ENCODE measurements at places on chromosomes 6 and 20. TPM values are rescaled to one million over a fixed set of nuclear protein-coding genes. Genes with fewer than 3 reads are reported as not detected.

- DNase-seq = no peak
Measured at GRCh38 chr6:163151212-163151611, 263.3 kb upstream of the QKI start.

DNA sequence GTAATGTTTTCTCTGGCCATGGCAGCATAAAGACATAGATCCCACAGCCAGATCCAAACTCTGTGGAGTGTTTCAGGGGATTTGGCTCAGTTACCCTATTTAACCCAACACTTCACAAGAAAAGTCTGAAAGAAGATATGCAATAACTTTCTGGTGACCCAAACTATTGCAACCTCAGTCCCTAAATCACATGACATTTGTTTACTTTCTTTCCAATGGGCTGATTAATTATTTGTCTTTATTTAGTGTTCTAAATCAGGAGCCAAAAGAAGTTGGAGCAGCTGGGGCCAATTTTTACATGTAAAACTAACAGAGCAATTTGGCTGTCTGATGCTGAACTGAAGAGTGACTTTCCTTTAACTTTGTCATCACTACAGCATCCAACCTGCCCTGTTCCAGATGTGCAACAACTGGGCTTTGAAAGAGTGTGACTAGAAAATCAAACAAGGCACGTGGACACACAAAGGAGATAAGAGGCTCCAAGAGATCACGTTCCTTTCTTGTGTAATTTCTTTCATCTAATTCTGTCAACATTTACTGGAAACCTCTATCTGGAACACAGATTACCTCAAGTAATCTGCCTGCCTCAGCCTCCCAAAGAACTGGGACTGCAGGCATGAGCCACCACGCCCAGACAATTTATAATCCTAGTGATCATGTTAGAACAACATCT, 90.8 kb downstream of the TRMT11 start:
- DNase-seq = no peak

- DNase-seq = no peak
Measured at GRCh38 chr6:119172824-119173223, 94.4 kb upstream of the FAM184A start.

- DNase-seq = no peak
Measured at GRCh38 chr6:145339089-145339488, 396.2 kb downstream of the EPM2A start.

CD40 gene
- total RNA-seq = 25.1 TPM

- DNase-seq = no peak
Measured at GRCh38 chr6:100457311-100457990, 7.3 kb downstream of the SIM1 start.

NHLRC1 gene
- 1.8 TPM for total RNA-seq

EPB41L2 gene
- 889 TPM for total RNA-seq

DNA sequence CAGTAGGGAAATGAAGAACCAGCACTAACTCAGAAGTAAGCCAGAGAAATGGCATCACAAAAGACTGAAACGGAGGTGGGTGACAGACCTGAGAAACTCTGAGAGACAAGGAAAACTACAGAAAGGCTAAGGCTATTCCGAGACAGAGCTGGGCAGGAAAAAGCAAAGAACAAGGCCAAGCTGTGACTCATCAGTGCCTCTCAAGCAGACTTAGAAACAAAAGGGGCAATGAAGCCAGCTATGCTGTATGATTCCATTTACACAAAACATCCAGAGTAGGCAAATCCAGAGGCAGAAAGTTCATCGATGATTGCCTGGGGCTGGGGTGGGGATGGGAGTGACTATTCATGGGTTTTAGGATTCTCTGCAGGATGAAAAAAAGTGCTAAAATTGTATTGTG, 50.0 kb downstream of the SLC23A2 start:
- no peak for DNase-seq

GRCh38 chr6:152636609-152637295, 410 bp downstream of the SYNE1 start:
- peak; percentile 63 for DNase-seq

TREML1 gene
- 2.1 TPM for total RNA-seq

- DNase-seq = no peak
Measured at GRCh38 chr6:37503309-37503965, 3.7 kb upstream of the CCDC167 start.

ZNF165 gene
- 1.2 TPM for total RNA-seq

DNA sequence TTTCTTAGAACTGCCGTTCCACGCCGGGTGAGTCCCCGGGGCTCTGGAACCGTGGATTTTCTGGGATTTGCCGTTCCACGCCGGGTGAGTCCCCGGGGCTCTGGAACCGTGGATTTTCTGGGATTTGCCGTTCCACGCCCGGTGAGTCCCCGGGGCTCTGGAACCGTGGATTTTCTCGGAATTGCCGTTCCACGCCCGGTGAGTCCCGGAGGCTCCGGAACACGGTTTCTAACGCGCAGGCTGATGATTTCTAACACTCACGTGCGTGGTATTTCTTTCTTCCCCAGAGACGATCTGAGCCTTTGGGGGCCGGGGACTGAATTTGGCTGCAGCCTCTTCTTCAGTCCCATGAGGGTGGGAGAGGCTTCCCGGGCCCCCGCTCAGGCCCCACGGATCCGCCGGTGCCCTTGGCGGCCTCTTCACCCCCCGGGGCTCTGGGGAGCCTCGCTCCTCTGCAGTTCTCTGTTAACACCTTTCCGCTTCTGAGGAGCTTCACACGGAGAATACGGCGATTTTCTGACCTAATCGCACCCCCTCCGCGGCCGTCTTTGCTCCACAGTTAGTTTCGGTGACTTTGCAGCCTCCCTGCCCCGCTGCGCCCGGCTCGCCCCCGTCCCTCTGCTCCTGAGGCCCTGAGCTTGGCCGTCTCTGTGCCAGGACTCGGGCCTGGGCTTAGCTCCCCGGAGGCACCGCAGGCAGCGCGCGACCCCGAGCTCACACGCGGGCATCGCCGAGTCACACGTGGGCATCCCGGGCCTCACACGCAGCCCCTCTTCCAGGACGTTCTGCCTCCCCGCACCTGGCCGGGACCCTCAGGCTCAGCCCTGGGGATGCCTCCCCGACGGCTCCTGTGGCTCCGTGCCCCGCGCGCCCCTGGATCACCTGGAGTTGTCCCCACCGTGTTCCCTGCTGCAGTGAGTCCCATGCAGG, 7.2 kb upstream of the KIF25 start:
- no peak for DNase-seq

DNA sequence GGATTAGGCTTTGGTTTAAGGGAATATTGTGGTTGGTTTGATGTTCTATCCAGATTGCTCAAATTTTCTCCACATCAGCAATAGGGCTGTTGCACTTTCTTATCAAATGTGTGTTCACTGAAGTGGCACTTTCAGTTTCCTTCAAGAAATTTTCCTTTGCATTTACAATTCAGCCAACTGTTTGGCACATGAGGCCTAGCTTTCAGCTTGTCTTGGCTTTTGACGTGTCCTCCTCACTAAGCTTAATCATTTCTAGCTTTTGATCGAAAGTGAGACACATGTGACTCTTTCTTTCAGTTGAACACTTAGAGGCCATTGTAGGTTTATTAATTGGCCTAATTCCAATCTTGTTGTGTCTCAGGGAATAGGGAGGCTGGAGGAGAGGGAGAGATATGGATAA, 104.8 kb downstream of the FLRT3 start:
- DNase-seq = no peak

DNA sequence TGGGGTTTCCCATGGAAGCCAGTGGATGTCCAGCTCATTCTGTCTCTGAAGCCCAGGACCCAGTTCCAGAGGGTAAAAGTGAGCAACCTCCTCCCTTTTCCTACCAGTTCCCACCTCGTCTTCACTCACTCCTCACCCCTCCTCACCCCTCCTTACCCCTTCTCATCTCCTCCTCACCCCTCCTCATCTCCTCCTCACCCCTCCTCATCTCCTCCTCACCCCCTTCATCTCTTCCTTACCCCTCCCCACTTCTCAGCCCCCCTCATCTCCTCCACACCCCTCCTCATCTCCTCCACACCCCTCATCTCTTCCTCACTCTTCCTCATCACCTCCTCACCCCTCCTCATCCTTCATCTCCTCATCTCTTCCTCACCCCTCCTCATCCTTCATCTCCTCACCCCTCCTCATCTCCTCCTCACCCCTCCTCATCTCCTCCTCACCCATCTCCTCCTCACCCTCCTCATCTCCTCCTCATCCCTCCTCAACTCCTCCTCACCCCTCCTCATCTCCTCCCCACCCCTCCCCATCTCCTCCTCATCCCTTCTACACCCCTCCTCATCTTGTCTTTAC, 246.1 kb downstream of the MYLK4 start:
- no peak for DNase-seq

- no peak for DNase-seq
Measured at GRCh38 chr6:53233309-53233708, 84.7 kb upstream of the GCM1 start.

PAK5 gene
- total RNA-seq = 0.18 TPM

GRCh38 chr20:62802026-62802712, 2.5 kb upstream of the OGFR start:
- no peak for DNase-seq

PNISR gene
- 199 TPM for total RNA-seq

GRCh38 chr20:11101696-11102095, 427.9 kb upstream of the JAG1 start:
- DNase-seq = no peak

TAAR2 gene
- not detected for total RNA-seq
